Bronchial epithelial cell (primary cell): ENCODE measurements at places on chromosomes 12 and 14.

GRCh38 chr14:67551940-67552339 is 18.9 kb downstream of the PLEKHH1 start:
- DNase-seq = no peak

DNA sequence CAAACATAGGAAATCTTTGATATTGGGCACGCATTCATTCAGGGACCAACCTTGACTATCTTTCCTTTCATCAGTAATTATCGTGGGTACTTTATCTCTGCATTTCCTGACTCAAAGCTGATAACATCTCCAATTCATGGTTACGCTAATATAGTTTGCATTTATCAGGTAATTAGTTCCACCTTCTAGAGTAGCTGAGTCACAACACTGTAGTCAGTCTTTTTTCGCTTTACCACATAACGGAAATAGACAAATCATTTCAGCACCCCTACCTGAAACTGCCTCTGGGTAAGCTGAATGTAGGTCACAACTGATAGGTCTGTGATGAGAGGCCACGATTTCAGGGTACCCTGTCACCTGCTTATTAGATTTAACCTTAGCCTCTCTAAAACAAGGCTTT is 36.7 kb upstream of the IL22 start:
- DNase-seq = no peak

GRCh38 chr14:66508846-66509621 is 1.1 kb downstream of the GPHN start:
- no peak for DNase-seq

DNA sequence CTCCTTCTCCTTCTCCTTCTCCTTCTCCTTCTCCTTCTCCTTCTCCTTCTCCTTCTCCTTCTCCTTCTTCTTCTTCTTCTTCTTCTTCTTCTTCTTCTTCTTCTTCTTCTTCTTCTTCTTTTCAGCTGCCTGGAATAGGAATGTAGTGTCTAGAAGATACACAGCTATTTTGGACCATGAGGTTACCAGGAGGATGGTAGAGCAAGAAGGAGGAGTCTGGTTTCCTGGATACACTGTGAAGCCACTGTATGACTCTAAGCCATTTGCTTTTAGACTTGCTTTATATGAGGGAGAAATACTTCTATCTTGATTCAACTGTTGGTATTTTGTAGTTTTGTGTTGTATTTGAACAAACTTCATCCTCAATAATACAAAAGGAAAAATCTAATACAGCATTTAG is 3.0 kb upstream of the MYBPC1 start:
- DNase-seq = no peak

DNA sequence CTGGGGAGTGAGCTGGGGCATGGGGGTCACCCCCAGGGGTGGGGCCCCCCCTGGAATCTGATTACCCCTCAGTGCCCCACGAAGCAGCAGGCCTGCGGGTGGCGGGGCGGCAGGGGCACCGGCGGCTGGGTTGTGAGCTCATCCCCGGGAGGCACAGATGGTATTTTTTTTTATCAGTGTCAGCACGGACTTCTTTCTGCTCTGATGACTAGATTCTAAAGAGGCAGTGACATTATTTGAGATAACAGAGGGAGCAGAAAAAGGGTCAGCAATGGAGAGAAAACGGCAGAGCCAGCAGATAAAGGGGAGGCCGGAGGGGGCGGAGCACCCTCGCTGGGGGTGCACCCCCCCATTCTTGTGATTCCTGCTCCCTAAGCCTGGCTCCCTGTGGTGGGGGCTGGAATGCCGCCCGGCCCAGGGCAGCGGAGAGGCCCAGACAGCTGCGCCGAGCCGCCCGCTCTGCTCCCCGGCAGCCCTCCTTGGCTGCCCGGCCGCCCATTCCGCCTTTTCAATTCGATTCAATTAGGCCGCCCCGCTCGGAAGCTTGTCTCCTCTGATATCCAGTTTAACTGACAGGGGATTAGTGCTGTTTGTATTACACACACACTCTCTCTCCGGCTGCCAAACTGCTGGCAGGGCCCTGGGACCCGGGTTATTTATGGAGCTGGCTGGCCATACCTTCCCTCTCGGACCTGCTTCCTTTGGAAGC is 32.9 kb downstream of the MVK start:
- no peak for DNase-seq

- DNase-seq = no peak
Measured at GRCh38 chr14:50311337-50311971, 575 bp downstream of the L2HGDH start.

DNA sequence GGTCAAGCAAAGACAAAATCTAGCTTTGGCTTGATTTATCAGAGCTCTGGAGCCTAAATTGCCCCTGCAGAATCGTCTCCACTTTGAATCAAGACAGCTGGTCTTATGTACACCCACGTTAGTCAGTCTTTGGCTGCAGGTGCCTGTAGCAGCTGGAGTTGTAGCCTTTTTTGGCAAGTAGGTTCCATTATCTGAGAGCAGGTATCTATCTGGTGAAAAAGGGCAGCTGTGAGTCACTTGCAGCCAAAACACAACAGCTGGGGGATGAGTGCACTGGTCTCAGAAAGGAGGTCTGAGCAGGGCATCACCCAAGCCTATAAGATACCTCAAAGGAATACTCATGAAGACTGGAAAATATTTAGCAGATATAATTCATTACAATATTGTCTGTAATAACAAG is 43.6 kb upstream of the KCNH5 start:
- no peak for DNase-seq

DNA sequence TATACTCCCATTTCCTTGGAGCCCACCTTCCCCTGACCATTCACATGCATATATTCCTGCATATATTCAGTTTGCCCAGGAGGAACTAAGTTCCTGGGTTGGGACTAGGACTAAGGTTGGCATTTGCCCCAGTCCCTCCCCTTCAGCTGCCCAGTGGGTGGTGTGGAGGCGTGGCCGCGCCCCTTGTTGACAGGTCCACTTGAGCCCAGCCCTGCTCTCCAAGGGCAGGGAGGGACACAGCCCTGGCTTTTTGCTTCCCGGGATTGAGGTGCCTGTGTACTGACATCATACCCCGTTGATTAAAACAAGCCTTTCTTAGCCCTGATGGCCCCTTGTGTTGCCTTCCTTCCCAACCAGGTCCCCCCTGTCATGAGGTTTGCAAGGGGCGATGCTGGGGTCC is 7.3 kb downstream of the ERBB3 start:
- DNase-seq = peak; percentile 37

DNA sequence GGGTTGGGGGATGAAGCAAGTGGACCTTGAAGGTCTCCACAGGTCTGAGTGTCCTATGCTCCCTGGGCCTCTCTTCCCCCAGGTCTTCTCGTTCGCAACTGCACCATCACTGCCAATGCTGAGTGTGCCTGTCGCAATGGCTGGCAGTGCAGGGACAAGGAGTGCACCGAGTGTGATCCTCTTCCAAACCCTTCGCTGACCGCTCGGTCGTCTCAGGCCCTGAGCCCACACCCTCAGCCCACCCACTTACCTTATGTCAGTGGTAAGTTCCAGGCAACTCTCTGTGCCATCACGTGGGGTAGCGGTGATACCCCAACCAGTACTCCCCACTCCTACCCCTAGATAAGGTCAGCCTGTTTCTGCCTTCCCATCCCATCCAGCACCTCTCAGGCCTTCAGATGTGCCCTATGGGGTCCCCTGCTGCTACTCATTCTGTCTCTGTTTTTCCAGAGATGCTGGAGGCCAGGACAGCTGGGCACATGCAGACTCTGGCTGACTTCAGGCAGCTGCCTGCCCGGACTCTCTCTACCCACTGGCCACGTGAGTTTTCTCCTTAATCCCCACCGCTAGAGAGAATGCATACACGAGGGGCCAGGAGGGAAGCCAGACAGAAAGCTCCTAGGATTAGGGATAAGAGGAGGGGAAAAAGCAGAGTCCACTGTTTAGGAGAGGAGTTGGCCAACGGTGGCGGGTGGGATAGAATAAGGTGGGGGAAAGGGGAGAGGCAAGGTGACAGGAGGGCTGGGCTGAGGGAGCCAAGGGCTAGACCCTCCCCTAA is 1.6 kb upstream of the TAPBPL start:
- DNase-seq = no peak

DNA sequence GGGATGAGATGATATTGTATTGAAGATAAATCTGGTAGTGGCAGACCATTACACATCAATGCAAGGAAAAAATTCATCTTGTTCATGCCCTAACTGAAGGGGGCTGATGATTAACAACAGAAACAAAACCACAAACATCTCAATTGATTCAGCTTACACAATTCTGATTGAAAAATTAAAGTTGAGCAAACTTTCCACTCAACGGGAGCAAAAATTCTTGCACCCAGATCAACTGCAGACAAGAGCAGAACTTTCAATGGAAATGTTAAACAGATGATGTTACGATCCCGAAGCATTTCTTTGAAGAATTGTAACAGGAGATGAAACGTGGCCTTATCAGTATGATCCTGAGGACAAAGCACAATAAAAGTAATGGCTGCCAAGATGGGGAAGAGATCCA is 172.4 kb upstream of the SOX5 start:
- no peak for DNase-seq

GRCh38 chr14:76326918-76327689 is 48.8 kb upstream of the ESRRB start:
- no peak for DNase-seq

DNA sequence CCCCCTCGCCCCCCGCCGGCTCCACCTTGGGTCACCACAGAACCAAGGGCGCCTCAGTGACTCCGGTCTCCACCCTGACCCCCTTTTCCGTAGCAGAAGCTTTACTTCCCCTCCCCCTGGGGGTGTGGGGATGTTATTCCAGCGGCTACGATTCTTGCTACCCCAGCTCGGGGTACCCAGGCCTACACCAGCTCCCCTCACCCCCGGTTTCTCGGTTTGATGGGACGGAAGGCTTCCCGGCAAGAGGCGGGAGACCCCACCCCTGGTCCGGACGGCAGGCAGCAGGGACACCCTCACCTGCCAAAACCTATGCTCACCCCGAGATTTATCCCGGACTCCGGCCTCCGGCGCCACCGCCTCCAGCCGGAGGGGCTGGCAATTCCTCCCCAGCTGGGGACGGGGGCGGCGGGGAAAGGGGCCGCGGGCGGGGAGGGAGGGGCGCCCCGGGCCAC is 619 bp downstream of the RAB15 start:
- DNase-seq = no peak

GRCh38 chr12:129844662-129845220 is 59.1 kb downstream of the TMEM132D start:
- DNase-seq = no peak

DNA sequence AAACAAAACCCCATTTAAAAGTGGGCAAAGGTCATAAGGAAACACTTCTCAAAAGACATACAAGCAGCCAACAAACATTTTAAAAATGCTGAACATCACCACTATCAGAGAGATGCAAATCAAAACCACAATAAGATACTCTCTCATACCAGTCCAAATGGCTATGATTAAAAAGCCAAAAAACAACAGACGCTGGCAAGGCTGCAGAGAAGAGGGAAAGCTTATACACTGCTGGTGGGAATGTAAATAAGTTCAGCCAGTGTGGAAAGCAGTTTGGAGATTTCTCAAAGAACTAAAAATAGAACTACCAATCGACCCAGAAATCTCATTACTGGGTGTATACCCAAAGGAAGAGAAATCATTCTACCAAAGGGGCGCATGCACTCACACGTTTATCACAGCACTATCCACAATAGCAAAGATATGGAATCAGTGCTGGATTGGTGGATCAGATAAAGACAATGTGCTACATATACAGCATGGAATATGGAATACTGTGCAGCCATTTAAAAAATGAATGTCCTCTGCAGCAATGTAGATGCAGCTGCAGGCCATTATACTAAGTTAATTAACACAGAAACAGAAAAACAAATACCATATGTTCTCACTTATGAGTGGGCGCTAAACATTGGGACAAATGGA is 102.1 kb upstream of the DAAM1 start:
- no peak for DNase-seq

DNA sequence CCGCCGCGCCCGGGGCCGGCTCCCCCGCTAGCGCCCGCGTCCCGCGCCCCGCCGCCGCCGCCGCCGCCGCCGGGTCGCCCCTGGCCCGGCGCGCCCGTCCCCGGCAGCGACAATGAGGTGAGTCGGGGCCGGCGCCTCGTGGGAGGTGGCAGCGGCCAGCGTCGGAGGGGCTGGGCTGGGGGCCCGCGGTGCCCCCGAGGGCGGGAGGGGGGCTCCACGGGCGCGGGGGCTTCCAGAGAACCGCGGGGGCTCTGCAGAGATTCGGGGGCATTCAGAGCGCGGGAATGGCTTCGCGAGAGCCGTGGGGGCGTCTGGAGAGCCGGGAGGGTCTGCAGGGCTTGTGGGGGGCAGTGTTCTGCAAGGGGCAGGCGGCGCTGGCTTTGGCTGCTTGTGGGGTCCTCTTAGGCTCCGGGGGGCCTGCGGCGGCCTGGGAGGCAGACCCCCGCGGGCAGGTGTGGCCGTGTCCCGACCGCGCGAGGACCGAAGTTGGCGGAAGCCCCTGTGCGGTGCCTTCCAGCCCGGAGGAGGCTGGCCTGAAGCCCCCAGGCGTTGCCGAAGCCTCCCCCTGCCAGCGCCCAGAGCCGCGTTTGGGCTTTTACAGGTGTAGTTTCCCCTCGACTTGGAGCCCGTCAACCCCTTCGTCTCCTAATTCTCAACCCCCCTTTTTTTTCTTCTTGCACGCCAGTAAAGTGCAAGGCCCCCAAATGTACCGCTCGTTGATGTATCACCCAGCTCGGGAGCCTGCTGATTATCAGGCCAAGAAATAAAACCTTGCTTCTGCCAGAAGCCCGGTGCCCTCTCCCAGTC is 93.1 kb upstream of the EVL start:
- no peak for DNase-seq

- DNase-seq = no peak
Measured at GRCh38 chr14:67951529-67952135, 132.1 kb downstream of the RAD51B start.

DNA sequence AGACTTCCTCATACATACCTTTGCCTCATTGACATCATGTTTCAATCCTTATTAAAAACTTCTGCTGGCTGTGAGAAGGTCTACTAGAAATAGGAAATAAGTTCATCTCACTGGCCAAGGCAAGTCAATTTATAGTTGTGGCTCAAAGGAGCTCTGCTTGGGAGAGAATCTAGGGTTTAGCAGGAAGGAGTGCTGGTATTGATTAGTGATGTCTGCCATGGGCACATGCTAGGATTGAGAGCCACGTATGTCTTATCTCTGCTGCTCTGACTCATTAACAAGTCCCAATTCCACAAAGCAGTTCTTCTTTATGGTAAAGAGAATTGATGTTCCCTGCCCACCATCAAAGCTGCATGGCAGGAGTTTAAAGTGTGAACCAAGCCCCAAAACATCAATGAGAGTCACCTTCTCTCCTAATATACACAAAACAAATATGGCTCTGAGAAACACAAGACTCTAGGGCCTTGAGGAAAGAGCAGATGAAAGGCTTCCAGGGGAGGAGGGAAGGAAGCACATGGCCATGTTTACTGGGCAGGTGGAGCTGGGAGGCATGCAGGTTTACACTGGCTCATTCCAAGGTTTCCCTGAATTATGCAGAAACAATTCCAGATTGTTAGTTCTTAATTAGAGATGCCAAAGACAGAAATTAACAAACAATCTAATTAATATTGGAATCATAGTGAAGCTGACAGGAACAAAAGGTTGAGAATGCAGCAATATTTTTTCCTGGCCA is 931.9 kb upstream of the TMEM132C start:
- no peak for DNase-seq
